Smooth muscle cell of the pulmonary artery (primary cell): ENCODE measurements at places on chromosomes 5 and 9. TPM values are rescaled to one million over a fixed set of nuclear protein-coding genes. Genes with fewer than 3 reads are reported as not detected.

ANKRD18B gene
- total RNA-seq: 0.46 and 1.3 TPM in 2 replicates

TMOD1 gene
- total RNA-seq: 0.69 and 1.1 TPM in 2 replicates

AQP7 gene
- 0.13 TPM in 1 of 2 replicates, not detected in the other for total RNA-seq

SVEP1 gene
- 13.0 and 71.7 TPM in 2 replicates for total RNA-seq

P4HA2 gene
- 483 and 725 TPM in 2 replicates for total RNA-seq

ROPN1L gene
- 0.33 and 0.36 TPM in 2 replicates for total RNA-seq

NUTM2G gene
- total RNA-seq: not detected in 2 replicates

PCDHA6 gene
- 0.76 and 0.91 TPM in 2 replicates for total RNA-seq

ZFP2 gene
- 0.69 and 0.78 TPM in 2 replicates for total RNA-seq

SPINK1 gene
- total RNA-seq: 0.66 and 1.3 TPM in 2 replicates

INSYN2B gene
- total RNA-seq: 2.1 and 3.3 TPM in 2 replicates

GFPT2 gene
- total RNA-seq: 12.2 and 23.0 TPM in 2 replicates

ZNF483 gene
- total RNA-seq: 1.1 and 1.6 TPM in 2 replicates

HSD17B3 gene
- total RNA-seq: not detected in 2 replicates

TAF11L10 gene
- not detected in 2 replicates for total RNA-seq

NIPSNAP3A gene
- total RNA-seq: 47.2 and 48.7 TPM in 2 replicates

CSNK1A1 gene
- 345 and 421 TPM in 2 replicates for total RNA-seq

LHX6 gene
- not detected in 2 replicates for total RNA-seq

GPR151 gene
- not detected in 2 replicates for total RNA-seq

ROR2 gene
- 2.0 TPM in 1 of 2 replicates, not detected in the other for total RNA-seq

SLC28A3 gene
- total RNA-seq: 0.36 and 0.46 TPM in 2 replicates

PDGFRB gene
- total RNA-seq: 195 and 656 TPM in 2 replicates

DNAJB5 gene
- 10.2 and 10.5 TPM in 2 replicates for total RNA-seq

TEX48 gene
- total RNA-seq: not detected in 2 replicates

TMEM215 gene
- not detected in 2 replicates for total RNA-seq

PTPRD gene
- total RNA-seq: 5.0 and 17.2 TPM in 2 replicates

PCDHB6 gene
- 0.20 and 0.36 TPM in 2 replicates for total RNA-seq

FOXD4 gene
- total RNA-seq: 0.13 and 0.17 TPM in 2 replicates

SMIM27 gene
- total RNA-seq: 2.9 and 3.5 TPM in 2 replicates

IL5 gene
- total RNA-seq: not detected in 2 replicates

ALG2 gene
- total RNA-seq: 42.0 and 45.8 TPM in 2 replicates

JAKMIP2 gene
- total RNA-seq: 0.13 and 0.26 TPM in 2 replicates

NKD2 gene
- 0.50 and 3.5 TPM in 2 replicates for total RNA-seq

C5orf34 gene
- total RNA-seq: 2.6 and 2.7 TPM in 2 replicates

FBXO4 gene
- total RNA-seq: 7.4 and 7.9 TPM in 2 replicates

ARAP3 gene
- total RNA-seq: 4.8 and 11.8 TPM in 2 replicates

OLFM1 gene
- 0.76 and 2.3 TPM in 2 replicates for total RNA-seq

SNX30 gene
- 13.3 and 18.3 TPM in 2 replicates for total RNA-seq

CDKN2A gene
- 6.6 and 19.3 TPM in 2 replicates for total RNA-seq

IL9 gene
- total RNA-seq: not detected in 2 replicates

SYNPO gene
- total RNA-seq: 62.4 and 94.2 TPM in 2 replicates

GLDC gene
- 0.33 and 2.3 TPM in 2 replicates for total RNA-seq
